ENCODE measurements at places on chromosomes 4 and X.

DNA sequence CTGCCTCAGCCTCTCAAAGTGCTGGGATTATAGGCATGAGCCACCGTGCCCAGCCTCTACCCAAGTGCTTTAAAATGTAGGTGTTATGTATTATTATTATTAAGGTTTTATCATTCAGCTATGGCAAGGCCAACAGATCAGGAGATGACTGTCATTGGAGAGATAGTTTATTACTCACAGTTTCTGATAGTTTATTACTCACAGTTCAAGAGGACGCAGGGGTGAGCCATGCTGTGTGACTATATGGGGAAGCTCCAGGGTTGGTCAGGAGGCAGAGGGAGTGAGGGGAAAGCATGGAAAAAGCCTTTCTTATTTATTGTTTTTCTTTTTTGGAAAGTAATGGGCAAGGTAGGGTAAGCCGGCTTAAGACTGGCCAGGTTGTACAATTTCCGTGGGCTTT, 25.4 kb upstream of the ARSD start:
- no peak for DNase-seq

- DNase-seq: peak; percentile 3
Observed at GRCh38 chr4:53015681-53016080, 153.6 kb downstream of the RASL11B start.

GRCh38 chr4:128862608-128863311, 53.3 kb downstream of the JADE1 start:
- DNase-seq: no peak

DNA sequence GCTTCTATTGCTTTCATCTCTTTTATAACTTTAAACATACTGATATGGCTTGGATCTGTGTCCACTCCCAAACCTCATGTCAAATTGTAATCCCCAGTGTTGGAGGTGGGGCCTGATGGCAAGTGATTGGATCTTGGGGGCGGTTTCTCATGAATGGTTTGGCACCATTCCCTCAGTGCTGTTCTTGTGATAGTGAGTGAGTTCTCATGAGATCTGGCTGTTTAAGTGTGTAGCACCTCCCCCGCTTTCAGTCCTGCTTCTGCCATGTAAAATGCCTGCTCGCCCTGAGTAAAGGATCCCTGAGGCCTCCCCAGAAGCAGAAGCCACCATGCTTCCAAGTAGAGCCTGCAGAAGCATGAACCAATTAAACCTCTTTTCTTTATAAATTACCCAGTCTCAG, 17.7 kb downstream of the MND1 start:
- no peak for DNase-seq

DNA sequence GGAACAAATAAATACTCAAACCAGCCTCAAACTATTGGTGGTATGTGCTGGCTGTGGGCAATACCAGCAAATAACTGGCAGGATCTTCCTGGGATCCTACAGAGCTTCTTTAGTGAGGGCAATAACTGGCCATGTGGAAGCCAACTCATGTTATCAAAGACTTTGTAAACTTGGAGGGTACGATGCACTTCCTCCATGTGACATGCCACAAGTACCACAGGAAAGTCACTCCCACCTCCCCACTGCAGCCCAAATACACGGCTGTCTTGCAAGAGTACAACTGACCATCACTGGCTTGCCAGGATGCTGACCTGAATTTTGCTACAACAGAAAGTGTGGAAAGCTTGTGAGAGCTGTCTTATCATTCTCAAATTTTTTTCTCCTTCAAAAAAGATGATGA, 93.3 kb upstream of the MAML3 start:
- DNase-seq: no peak

GRCh38 chrX:34884817-34885216, 57.8 kb upstream of the FAM47B start:
- no peak for DNase-seq
